Amygdala (tissue), 56 donors: ENCODE measurements at places on chromosomes 2 and 18.

DNA sequence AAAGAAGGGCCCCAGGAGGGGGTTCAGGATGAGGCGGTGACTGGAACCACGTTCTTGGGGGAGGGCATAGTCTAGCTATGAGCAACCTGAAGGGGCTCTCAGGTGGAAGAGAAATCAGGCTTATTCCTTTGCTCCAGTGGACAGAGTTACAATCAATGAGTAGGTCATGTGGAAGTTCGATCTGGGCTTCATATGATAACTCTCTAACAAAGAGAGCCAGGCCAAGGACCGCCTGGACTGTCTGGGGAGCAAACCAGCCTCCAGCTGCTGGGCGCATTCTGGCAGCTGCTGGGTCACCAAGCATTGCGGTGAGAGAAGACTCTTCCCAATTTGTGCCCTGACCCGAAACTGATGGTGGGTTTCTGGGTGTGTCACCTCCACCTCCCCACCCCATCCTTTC, 180.3 kb upstream of the SMAD2 start:
- DNase-seq, result no peak

- DNase-seq, result no peak
Measured at GRCh38 chr2:239089884-239090283, 242.0 kb downstream of the TWIST2 start.

GRCh38 chr2:45168711-45169338, 159.6 kb upstream of the SIX2 start:
- no peak for DNase-seq

DNA sequence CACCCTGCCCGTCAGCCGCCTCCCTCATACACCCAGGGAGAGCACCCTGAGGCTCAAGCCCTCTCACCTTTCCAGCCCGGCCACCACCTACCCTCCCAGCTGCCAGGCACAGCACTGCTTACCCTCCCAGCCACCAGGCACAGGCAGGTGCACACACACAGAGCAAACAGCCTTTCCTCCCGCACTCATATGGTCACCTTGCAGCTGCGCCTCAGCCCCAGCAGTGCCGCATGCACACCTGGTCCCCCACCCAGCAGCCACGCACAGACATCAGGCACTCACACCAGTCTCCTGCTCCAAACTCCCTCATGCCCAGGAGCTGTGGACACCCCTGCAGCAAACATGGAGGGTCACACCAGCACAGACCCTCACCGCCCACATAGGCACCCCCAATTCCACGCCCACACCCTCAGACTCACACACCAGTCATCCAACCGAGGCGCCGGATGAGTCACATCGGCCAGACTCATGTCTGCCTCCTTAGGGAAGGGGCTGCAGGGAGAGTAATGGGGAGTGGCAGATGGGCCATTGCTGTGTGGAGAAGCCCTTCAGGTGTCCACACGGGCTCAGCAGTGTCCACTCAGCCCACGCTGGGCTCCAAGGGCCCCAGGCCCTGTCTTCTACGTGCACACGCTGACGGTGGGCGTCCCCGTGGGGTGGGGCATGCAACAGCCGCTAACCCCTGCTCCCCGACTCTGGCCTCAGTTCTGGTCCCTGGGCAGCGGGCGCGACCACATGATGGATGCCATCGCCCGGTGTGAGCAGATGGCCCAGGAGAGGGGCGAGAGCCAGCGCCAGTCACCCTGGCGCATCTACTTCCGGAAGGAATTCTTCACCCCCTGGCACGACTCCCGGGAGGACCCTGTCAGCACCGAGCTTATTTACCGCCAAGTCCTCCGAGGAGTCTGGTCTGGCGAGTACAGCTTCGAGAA, 22.3 kb upstream of the GPR17 start:
- no peak for DNase-seq

DNA sequence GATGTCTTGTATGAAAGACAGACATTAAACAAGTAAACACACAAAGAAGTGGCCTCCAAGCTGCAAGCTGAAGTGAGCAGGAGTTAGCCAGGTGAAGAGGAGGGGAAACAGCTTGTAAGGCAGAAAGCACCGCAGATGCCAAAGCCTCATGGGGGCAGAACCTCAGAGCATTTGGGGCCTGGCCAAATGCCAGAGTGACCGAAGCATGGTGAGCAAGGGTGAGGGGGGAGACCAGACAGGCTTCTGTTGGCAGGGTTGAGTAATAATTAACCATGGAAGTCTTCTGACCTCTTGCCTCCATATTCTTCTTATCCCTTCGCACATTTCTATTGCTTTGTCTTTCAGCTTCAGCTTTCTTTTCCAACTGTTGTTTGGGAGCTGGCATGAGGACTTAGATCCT, 5.6 kb downstream of the QPCT start:
- DNase-seq, result no peak

DNA sequence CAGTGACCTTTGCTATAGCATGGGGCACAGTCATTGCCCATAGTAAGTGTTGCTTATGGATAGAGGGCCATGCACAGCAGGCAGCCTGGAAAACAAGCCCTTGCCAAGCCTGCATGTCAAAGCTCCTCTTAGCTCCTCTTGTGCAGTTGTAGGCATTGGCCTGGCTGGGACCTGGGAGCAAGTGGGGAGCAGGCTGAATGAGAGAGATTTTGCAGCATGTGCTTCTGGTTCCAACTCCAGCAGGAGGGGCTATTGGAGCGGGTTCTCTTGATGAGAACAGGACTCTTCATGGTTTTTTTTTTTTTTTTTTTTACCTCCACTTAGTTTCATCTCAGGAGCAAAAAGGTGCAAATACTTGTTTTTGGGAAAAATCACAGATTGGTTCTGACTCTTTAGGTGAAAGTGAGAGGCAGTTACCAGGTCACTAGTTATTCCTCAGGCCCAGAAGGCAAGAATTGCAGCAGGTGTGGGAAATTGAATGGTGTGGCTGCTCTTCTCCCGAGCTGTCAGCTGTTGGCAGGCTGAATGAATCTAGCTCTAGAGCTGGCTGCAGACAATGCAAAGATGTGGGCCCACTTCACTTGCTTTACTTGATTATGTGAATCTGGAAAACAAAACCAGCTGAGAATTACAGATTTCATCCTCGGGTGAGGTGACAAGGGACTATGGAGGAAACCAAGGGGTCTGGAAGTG, 95.9 kb downstream of the MAP4K4 start:
- DNase-seq, result no peak

DNA sequence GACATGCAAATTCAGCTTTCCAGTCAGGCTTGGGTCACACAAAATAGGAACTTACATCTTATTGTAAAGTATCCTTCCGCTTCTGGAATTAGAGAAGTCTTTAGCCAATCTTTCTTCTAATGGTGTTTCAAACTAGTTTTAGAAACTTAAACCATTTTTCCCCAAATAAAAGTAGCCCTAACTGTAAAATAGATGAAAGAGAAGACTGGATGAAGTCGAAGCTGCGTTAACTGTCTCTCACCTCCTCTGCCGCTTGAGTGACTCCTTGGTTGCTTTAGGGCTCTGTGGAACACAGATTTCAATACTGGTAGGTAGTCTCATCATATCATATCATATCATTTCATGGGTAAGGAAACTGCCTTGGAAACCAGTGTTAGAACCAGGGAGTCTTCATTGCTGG, 498.4 kb downstream of the XIRP2 start:
- DNase-seq, result no peak

GRCh38 chr2:48694149-48694548, 61.4 kb downstream of the LHCGR start:
- DNase-seq, result no peak

DNA sequence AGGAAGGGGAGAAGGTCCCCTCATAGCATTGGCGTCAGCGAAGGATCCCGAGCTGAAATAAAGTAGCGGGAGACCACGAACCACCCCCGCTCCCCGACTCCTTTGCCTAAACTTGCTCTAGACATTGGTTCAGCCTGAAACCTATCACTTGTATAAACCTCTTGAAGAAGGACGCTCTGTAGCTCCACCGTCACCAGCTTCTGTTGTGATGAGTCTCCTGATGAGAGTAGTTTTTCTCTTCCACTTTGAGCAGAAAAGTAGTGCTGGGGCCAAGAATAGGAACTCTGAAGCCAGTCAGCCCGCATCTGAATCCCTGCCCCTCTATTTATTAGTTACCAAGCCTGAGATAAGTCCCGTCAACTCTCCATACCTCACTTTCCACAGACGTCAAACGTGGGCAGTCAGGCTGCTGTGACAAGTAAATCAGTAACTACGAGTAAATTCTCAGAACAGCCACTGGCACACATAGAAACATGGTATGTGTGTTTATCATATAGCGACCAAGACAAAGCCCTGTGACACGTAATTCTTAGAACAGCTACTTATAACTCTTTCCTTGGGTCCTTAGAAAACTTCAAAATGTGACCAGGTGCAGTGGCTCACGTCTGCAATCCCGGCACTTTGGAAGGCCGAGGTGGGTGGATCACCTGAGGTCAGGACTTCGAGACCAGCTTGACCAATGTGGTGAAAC, 61.7 kb downstream of the CD226 start:
- no peak for DNase-seq

DNA sequence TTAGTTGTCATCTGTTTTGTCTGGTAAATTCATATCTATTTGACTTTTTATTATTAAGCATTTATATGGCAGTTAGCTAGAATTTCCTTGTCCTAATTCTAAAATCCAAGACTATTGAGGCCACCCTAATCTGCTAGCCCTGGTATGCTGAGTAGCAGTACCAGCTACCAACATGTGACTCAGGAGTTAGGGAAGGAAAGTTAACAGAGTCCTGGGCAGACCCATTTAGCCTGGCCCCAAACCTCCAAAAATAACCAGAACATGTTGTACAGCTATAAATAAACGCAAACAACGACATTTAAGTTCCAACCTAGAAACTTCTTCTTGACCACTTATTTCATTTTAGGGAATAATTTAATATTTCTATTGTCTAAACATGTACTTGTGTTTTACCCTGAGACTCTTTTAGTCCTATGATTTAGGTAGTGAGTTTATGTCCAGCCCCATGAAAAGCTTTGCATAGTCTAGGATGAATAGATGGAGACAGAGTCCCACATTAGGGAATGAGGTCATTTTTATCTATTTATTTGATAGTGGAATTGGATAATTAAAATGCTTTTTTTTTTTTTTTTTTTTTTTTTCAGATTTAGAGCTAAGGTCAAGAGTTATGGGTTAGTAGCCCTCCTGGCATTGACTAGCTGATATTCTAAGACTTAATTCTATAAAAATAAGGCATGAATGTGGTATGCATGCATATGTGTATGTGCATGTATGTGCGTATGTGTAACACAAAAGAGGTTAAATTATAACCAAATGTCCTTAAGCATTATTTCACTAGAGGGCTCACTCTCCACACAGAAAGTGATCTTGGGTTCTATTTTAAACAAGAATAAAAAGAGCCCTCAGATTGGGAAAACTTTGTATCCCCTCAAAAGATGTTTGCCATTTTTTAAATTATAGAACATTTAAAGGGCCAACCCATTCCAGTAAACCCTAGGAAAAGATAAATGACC, 160.1 kb upstream of the MAPRE2 start:
- DNase-seq, result no peak

- DNase-seq, result no peak
Measured at GRCh38 chr2:86022661-86023365, 82.9 kb downstream of the POLR1A start.

GRCh38 chr2:167478196-167478595, 589.9 kb downstream of the XIRP2 start:
- no peak for DNase-seq

GRCh38 chr2:207162316-207162715, 3.4 kb downstream of the KLF7 start:
- DNase-seq, result no peak

DNA sequence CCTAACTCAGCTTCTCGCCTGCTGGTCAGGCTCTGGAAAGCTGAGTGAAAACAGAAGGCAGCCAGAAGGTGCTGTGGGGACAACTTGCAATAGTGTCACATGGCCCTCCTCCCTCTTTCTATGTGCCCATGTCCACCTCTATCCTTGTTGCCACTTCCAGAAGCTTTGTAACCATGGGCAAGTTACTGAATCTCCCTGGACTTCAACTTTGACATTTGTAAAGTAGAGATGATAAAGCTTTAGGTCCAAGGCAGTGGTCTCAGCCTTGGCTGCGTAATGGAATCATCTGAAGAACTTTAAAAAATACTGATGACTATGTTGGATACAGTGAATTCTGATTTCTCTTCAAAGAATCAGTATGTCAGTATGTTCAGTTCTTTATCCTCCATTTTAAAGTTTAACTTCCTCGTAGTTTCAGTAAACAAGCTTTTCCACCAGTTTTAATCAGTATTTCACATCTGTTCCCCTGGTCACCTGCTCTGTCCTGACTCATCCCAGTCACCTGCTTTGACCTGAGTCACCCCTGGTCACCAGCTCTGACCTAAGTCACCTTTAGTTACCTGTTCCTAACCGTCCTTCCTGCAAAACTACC, 245.2 kb upstream of the STON1 start:
- DNase-seq, result no peak

DNA sequence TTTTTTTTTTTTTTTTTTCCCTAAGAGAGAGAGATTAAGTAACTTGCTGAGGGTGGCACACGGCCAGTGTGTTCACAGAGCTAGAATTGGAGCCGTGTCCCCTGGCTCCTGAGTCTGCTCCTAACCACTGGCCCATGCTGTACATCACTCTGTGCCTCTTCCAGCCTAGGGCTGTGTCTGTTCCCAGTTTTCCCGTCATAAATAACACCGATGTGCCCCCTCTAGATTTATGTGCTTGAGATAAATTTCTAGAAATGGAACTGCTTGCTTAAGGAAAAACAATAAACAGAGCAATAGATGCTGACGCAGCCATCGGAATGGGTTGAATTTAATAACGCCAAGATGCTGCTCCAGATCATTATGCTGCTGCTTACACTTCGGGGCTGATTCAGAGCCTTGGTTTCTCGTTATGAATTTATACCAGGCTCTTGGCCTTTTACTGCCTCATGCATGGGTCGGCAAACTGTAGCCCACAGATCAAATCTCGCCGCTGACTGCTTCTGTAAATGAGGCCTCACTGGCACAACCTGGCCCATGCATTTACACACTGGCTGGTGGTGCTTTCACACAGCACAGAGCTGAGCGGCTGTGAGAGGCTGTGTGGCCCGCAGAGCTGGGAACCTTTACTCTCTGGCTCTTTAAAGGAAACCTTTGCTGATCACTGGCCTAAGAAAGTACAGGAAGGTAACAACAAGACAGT, 58.1 kb downstream of the NDUFA10 start:
- no peak for DNase-seq

DNA sequence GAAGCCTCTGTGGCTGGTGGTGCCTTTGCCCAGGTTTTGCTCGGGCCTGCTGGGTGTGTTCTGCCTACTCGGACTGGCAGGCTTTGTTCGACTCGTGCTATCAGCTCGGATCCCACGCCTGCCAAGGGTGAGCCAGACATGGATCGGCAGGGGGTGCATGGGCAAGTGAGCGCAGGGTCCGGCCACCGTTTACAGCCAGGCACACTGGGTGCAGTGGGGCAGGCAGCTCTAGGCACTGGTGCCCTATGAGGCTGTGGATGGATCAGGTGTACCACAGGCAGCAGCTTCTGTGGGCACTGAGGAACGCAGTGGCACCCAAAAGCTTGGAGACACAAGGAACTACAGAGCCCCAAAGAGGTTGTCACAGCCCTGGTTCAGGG, 25.6 kb downstream of the MARCHF7 start:
- no peak for DNase-seq

- DNase-seq, result no peak
Measured at GRCh38 chr18:61572084-61572655, 238.9 kb downstream of the CDH20 start.

GRCh38 chr2:30912056-30912455, 104.8 kb upstream of the CAPN13 start:
- DNase-seq, result no peak
